ENCODE measurements at places on chromosomes 12 and 14.

- no peak for DNase-seq
Observed at GRCh38 chr14:54658836-54659235, 91.9 kb downstream of the SAMD4A start.

- no peak for DNase-seq
Observed at GRCh38 chr12:105676694-105677093, 346.2 kb downstream of the C12orf75 start.

DNA sequence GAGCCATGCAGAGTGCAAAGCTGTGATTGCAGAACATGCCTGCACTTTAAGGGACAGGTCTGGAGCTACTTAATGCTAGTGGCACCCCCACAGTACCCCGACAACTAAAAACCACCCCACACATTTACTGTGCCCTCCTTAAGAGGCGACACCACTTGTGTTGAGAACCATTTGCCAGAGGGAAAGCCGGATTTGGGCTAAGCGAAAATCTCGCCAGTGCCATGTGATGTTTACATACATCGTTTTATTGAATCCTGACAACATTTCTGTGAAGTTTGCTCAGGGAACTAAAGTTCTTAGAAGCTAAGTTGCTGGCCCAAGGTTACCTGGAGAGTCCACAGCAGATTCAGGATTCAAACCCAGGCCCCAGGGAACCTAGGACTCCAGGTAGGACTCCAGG lies 119.0 kb upstream of the FKBP4 start:
- DNase-seq = no peak

- DNase-seq = no peak
Observed at GRCh38 chr14:34710006-34710405, 4.4 kb downstream of the CFL2 start.

GRCh38 chr12:94817695-94818075 lies 167.3 kb upstream of the TMCC3 start:
- DNase-seq = no peak

DNA sequence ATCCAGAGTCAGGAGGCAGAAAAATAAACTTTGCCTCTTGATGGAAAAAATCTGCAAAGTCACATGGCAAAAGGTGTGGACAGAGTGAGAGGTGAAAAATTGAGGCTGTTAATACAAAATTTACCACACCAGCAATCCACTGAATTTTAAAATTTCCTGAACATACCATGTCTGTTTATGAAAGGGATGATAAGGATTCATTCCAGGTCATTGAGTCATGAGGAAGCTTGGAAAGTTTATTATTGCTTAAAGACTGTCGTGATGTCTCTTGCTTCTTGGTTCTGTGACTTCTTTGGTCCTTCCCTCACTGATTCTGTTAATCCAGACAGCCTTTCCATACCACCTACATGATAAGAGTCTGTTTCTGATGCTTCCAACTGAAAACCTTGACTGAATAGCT lies 73.2 kb downstream of the TTC6 start:
- DNase-seq = no peak

GRCh38 chr12:8455727-8456360 lies at the start of gene CLEC6A:
Gene CLEC6A, plus strand, starts transcription at chr12:8455962. Its CDS starts 150 bp downstream, at chr12:8456112.
- no peak for DNase-seq

GRCh38 chr12:43935581-43935980 lies 99.7 kb downstream of the TMEM117 start:
- no peak for DNase-seq

DNA sequence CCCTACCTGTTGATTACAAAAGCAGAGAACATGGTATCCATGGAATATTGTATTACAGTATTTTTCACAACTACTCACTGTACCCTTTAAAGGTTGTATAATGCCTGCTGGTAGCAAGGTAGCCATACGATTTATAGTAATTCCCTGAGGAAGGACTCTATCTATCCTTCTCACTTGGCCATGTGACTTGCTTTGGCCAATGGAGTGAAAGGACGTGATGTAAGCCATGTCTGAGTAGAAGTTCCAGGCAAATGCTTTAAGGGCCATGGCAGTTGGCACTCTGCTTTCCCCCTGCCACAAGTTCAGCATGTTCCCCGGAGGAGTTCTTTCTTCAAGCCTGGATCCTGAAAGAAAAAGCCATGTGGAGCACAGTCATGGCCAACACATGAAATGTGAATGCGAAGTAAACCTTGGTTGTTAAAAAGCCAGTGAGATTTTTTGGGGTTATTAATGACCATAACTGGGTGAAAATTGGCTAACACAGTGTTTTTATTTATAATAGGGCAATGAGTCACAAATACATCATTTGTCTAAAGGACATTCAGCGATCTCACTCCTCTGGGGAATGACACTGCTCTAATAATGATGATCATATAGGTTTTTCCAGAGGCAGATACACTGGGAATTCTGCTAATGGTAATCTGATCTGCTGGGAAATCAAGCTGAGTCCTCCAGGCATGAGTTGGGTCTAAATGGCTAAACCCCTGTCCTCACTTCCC lies 67.4 kb upstream of the SLC38A2 start:
- no peak for DNase-seq

DNA sequence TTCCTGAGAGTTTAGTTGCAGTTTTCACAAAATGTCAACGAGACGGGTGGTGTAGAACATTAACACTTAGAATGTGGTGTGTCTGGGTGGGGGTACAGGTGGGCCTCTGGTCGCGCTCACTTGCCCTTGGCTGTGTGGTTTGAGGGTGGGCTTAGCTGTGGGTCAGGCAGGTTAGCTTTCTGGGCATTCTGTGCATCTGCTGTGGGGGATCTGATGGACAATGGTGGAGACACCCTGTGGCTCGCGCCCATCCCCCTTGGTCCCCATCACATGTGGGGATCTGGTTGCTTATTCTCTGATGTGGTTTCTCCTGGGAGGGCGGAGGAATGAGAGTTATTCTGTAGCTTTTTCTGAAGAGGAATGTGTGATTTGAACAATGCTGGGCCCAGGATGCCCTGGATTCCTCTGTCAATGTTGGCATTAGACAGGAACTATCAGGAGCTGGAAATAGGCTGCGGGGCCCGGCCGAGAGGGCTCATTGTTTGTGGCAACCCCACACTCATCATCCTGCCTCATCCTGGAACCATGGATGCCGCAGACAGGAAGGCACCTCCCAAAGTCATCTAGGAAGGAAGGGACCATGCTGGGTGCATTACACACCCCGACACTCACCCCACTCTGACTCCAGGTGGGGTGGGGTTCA lies 101.6 kb downstream of the TSPAN9 start:
- DNase-seq = no peak

- no peak for DNase-seq
Observed at GRCh38 chr12:54890339-54890738, 36.0 kb downstream of the MUCL1 start.

GRCh38 chr14:95311752-95312151 lies 8.0 kb downstream of the CLMN start:
- no peak for DNase-seq

DNA sequence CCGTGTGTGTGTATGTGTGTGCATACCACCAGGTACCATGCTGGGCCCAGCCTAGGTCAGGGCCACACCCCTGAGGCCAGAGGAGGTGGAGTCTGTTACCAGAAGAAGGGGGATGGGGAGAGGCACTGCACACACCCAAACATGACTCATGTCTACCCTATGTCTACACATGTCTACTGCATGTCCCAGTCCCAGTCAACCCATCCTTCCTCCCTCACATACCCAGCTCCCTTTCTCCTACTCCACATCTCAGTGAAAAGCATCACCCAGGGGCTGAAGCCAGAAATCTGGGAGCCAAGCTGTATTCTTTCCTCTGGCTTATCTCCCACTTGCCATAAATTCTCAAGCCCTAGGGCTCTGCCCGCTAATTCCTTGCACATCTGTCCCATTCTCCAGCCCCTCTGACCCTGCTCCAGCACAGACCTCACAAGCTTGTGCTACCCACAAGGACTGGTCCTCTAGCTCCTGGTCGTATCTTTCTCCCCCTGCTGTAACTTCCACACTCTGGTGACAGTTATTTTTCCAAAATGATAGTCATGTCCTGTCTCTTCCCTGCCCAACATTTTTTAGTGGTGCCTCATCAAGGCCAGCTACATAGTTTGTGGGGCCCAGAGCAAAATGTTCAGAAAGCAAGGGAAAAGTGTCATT lies 18.0 kb upstream of the APPL2 start:
- no peak for DNase-seq

- no peak for DNase-seq
Observed at GRCh38 chr14:29868000-29868399, 59.6 kb downstream of the PRKD1 start.

GRCh38 chr14:53626761-53627160 lies 329.9 kb downstream of the BMP4 start:
- DNase-seq = no peak

- no peak for DNase-seq
Observed at GRCh38 chr12:4580281-4580688, 18.3 kb downstream of the DYRK4 start.

- DNase-seq = no peak
Observed at GRCh38 chr12:52198454-52199215, 6.8 kb upstream of the KRT80 start.

GRCh38 chr14:39217214-39217879 lies 16.4 kb upstream of the MIA2 start:
- DNase-seq = no peak

DNA sequence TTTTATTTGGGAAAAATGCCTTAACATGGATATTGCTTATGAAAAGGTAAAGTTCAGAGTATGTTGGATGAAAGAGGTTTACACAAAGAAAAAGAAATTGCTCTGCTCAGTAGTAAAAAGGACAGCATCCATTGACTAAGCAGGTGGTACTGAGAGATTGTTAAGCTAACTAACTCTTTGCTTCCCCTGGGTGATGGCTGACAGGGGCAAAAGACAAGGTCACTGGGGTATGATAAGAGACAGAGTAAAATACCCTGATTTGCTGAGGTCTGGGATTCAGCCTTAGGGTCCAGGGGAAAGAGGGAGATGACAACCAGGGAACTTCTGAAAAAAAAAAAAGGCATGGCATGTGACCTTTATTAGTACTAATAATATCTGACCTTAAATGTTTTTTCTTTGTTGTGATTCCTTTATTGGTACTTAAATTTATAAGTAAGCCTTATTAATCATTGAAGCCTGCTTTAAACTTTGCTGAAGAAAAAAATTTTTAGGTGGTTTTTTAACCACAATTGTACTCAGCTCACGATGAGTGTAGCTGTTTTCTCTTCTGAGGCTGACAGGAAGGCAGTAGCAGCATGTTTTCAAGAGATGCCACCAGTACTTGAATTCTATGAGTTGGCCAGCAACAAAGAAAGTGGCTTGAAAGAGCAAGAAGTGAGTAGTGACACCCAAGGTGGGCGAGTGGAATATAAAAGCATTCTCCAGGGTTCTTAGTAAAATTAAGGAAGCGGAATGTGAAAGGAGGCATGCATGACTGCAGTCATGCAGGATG lies 43.7 kb upstream of the KITLG start:
- DNase-seq = no peak

DNA sequence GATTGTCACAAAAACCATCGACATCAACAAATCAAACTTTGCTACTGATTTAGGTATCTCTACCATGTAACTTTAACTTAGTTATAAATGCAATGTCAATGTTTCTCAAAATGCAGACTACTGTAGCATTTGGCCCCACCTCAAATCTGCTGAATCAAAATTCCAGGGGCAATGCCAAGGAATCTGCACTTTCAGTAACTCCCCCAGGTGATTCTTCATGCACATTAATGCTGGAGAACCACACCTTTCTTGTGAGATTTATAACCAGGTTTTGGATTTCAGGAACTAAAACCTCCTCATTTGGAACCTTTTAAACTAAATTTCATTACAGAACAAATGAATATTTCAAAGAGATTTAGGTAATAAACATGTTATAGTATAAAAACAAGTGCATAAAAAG lies 4.9 kb downstream of the ATP2B1 start:
- DNase-seq = no peak

GRCh38 chr12:52402873-52403540 lies 3.1 kb downstream of the KRT82 start:
- no peak for DNase-seq

DNA sequence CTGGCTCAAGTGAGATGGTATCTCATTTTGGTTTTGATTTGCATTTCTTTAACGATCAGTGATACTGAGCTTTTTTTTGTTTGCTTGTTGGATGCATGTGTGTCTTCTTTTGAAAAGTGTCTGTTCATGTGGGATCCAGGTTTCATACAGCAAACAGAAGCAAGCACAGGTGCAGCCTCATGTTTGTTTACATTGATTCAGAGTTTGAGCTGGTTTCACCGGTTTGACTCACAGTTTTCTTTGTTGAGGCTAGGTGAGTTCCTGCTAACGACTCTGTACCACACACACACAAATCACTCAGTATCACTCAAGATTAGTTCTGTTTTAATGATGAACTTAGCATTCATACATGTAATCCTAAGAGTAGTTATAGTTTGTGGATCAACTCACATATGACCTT lies 3.7 kb downstream of the OR10G2 start:
- no peak for DNase-seq

GRCh38 chr14:61421212-61421923 lies 100.0 kb downstream of the PRKCH start:
- no peak for DNase-seq

GRCh38 chr14:58048219-58048618 lies 103.8 kb downstream of the ARMH4 start:
- no peak for DNase-seq

DNA sequence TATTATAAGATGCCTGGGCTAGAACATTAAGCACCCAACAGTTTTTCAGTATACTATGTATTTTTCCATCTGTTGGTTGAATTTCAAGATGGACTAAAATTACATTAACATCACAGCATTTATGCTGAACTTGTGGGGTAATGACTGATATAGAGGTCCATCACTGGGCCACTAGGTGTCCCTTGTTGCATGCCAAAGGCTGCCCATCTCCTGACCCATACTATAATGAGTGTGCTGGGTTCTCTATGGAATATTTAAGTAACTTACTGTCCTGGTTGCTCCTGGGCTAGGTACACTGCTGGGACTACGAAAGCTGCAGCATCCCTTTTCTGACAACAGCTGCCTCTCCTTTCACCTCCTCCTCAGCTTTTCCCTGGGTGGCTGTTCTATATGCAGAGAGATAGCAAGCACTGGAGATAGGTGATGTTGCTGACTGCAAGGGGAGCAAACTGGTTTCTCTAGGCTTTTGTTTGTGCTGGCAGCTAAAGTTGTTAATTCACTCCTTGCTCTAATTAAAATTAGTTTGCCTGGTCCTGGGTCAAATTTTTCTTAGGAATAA lies 138.6 kb upstream of the TRHDE start:
- DNase-seq = no peak

- DNase-seq = no peak
Observed at GRCh38 chr14:22980672-22981089, 1.7 kb downstream of the AJUBA start.

Data from stimulated activated CD8-positive, alpha-beta memory T cell treated with anti-CD3 and anti-CD28 coated beads, Interleukin-2, amount 100 ng/mL, for 1 hour (primary cell).